Head of caudate nucleus (tissue), 42 donors: ENCODE measurements at places on chromosomes 3 and 15.

DNA sequence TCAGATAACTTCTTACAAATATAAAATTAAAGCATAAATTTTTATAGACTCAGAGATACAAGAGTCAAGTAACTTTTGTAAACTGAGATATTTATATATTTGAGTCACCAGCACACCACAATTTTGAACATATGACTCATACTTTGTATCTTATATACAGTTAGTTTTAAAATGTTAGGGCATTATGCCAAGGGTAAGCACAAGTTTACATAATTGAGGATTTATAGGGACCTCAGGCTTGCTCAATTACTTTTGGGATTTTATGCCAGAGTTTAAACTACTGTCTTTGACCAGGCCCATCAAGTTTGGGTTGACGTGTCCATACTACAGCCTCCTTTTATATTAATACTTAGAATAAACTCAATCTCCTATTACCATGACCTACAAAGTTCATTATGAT, 7.4 kb upstream of the FGF7 start:
- no peak for DNase-seq

DNA sequence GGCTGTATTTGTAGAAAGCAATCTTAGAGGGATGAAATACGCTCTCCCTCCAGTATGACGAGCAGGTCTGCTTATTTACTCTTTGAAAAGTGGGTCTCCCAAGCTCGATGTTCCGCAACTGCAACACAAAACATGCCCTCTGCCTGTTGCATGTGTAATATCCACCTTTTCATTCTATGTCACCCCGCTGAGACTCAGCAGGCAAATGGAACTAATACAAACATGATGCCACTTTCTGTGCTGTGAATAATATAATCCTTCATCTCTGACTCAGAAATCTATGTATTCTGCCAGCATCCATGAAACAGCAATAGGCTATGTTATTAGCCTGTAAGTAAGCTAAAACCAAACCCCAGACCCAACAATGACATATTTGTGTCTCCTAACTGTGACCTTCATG, 200.8 kb upstream of the TMCO5A start:
- DNase-seq = no peak

GRCh38 chr3:9384141-9384828, 13.1 kb upstream of the SETD5 start:
- DNase-seq = no peak

DNA sequence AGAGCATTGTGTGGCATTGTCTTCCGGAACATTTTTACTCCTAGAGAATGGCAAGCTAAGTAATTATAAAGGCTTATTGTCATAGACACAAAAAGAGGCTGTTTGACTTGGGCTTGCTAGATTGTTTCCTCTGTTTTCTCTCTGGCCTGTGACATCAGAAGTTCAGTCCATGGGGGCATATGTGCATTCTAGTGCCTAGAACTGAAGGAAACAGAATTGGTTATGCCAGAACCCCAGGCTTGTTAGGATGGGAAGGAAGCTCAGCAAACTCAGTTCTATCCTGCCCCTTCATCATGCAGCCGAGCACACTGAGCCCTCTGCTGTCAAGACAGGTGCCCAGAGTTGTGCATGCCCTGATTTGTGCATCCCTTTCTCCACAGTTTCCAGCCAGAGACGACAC, 131.3 kb downstream of the PDE8A start:
- DNase-seq = no peak

DNA sequence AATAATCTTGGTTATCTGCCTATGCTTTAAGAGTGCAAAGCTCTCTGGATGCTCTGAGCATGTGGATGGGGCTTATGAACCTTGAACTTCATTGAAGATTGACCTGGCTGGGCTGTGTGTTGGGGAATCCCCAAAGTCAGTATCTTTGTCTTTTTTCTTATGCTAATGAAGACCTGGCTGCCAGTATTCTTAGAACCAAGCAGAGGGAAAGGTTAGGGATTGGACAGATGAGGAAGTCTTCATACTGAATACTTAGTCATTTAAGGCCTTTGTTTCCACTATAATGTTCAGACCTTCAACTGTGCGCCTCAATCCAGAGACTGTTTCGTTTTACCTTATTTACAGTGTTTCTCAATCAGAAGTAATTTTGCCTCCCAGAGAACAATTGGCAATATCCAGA, 42.5 kb upstream of the CMTM7 start:
- DNase-seq = no peak

GRCh38 chr3:53219895-53220483, 35.8 kb downstream of the TKT start:
- peak; percentile 82 for DNase-seq

- DNase-seq = peak; percentile 61
These were observed 77.7 kb downstream of the CEMIP start for GRCh38 chr15:80856809-80857377.

DNA sequence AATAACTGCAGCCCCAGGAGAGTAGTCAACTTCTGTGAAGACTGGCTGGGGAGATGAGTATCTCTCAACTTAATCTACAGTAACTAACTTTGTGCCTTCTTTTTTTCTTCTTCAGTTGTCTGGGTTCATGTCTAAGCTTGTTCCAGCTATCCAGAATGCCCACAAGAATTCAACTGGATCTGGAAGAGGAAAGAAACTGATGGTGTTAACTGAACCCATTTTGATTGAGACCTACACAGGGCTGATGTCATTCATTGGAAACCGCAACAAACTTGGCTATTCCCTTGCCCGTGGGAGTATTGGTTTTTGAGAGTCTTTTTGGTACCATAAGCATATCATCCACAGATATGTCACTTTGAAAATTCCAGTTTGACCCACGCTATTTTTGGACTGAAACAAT, 148.7 kb downstream of the TPRG1 start:
- DNase-seq = no peak

GRCh38 chr3:102904629-102905028, 469.8 kb downstream of the ZPLD1 start:
- DNase-seq = no peak

GRCh38 chr3:9862391-9863057, 17.5 kb downstream of the CIDEC start:
- peak; percentile 17 for DNase-seq

DNA sequence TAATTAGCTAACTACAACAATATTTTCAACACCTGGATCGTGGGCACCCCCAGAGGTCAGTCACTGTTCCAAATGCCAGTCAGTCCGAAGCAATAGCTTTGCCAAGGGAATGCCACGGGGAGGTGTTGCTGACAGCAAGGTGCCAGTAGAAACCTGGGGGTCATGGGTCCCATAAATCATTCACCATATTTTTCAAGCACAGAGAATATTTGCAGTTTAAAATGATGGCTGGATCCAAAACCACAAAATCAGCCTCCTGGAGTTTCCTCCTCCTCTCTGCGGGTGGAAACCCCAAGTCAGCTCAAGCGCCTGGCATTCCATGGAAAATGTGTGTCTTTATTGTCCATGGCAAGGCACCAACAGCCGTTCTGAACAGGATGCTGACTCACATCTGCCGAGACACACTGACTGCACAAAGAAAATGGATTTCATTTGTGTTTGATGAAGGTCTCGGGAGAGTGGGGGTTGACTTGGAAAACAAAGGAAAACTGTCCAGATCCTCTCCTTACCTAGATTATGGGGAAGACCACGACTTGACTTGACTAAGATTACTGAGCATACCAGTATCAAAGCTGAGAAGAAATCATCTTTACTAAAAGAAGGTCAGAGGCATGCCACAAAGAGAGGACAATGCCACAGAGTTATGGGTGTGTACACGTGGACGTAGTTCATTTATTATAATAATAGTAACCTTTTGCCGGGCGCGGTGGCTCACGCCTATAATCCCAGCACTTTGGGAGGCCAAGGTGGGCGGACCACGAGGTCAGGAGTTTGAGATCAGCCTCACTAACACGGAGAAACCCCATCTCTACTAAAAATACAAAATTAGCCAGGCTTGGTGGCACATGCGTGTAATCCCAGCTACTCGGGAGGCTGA, 26.4 kb downstream of the ANXA2 start:
- DNase-seq = no peak

DNA sequence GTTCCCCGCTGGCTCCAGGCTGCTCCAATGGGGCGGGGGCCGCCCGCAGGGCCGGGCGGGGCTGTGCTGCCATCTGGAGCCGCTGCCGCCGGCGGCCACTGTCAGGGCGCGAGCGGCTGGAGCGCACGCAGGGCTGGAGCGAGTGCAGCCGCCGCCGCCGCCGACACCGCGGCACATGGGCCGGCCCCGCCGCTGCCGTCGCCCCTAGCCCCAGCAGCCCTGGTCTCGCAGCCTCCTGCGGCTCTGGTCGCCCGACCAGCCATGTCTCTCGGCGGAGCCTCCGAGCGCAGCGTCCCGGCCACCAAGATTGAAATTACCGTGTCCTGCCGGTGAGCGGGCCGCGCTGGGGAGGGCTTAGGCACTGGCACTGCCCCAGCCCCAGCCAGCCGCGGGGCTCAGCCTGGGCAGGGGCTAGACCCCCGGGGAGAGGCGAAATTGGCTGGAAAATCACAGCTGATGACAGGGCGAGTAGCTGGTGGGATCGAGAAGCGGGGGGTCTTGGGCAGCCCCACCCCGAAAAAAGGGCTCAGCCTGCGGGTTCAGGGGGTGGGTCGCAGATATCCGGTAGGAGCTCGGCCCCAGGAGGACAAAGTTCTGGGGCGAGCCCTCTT, at the start of gene CPNE9:
Gene CPNE9 (plus strand): TSS at position 98 of the 611 bp plus-strand sequence. CDS start 164 bp downstream, at position 262.
- DNase-seq = no peak

DNA sequence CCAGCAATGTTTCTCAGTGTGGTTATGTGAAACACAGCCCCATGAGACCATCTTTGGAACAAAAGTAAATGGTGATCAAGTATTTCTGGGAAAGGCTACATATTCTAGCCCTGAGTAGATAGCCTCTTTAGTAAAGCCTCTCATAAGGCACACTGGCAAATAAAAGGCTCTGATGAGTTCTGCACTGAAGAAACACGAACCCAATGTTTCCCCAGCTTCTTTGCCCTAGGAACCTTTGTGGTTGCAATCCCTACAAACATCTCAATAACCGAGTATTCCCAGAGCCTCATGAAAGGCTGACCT, 41.8 kb downstream of the RAB6B start:
- no peak for DNase-seq

- DNase-seq = no peak
These were observed 72.2 kb downstream of the SLC7A14 start for GRCh38 chr3:170513642-170514041.

DNA sequence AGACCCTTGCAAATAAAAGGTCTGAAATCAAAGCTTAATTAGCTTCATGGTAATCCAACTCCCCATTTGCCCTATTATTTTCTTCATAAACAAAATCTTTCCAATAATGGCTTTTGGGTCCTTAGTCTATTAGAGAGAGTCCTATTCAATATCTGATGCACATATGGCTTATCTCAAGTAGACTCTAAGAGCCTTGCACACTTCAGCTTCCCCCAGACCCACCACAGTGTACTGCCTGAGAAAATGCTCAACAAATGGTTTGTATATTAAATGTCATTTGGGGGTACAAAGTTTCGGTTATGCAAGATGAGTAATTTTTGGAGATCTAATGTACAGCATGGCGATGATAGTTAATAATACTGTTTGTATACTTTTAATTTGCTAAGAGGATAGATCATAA, 28.9 kb downstream of the FSTL1 start:
- no peak for DNase-seq

- no peak for DNase-seq
These were observed 18.5 kb downstream of the MINAR1 start for GRCh38 chr15:79450648-79451047.

- DNase-seq = no peak
These were observed 65.9 kb downstream of the CACNA2D3 start for GRCh38 chr3:54188176-54188791.

- no peak for DNase-seq
These were observed 133.5 kb upstream of the STT3B start for GRCh38 chr3:31399271-31399670.

GRCh38 chr3:52053307-52054304, 2.8 kb downstream of the DUSP7 start:
- no peak for DNase-seq

DNA sequence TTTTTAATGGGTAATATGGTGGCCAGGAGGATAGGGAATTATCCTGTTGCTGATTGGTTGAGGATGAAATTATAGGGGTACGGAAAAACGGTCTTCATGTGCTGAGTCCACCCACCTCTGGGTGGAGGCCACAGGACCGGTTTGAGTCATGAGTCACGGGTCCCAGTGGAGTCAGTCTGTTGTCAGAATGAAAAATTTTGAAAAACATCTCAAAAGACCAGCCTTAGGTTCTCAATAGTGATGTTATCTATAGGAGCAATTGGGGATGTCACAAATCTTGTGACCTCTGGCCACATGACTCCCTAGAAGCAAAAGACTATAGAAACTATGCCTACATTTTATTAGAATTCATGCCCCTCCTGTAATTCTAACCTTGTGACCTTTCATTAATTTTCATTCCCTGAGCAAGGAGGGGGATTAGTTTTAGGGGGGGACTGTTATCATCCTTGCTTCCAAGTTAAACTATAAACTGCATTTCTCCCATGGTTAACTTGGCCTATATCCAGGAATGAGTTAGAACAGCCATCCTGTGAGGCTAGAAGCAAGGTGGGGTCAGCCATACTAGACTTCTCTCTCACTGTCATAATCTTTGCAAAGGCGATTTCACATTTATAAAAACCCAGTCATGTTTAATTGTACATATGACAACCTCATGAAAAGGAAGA, 101.2 kb downstream of the TCF12 start:
- DNase-seq = no peak

GRCh38 chr3:180117381-180118163, 80.8 kb upstream of the PEX5L start:
- no peak for DNase-seq

DNA sequence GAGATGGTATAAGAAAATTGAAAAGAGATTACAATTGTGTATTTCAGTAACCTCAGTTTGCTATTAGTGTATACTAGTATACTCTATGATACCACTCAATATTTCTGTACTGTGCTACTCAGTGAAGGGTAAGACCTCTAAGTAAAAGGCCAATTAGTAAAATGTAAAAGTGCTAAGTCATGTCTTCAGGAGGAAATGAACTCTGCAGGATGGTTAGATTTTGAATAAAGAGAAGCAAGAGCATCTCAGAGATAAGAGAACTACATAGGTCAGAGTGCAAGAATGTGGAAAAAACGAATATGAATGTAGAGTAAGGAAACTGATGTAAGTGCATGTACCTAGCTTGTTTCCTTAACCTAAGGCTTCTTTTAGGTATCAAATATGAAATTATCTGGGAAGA, 796.6 kb upstream of the GBE1 start:
- DNase-seq = no peak

- no peak for DNase-seq
These were observed 70.8 kb upstream of the MBNL1 start for GRCh38 chr3:152197937-152198336.

- DNase-seq = no peak
These were observed 3.4 kb downstream of the RARRES1 start for GRCh38 chr3:158728851-158729250.

GRCh38 chr15:66161108-66161507, 92.4 kb downstream of the MEGF11 start:
- DNase-seq = no peak

GRCh38 chr3:76694063-76694462, 345.8 kb upstream of the ROBO2 start:
- no peak for DNase-seq
